Stimulated activated CD4-positive, alpha-beta T cell treated with anti-CD3 and anti-CD28 coated beads, Interleukin-12 subunit alpha, Interleukin-12 subunit beta, amount 100 ng/mL, for 48 hours (primary cell): ENCODE measurements at places on chromosomes 1 and 21.

DNA sequence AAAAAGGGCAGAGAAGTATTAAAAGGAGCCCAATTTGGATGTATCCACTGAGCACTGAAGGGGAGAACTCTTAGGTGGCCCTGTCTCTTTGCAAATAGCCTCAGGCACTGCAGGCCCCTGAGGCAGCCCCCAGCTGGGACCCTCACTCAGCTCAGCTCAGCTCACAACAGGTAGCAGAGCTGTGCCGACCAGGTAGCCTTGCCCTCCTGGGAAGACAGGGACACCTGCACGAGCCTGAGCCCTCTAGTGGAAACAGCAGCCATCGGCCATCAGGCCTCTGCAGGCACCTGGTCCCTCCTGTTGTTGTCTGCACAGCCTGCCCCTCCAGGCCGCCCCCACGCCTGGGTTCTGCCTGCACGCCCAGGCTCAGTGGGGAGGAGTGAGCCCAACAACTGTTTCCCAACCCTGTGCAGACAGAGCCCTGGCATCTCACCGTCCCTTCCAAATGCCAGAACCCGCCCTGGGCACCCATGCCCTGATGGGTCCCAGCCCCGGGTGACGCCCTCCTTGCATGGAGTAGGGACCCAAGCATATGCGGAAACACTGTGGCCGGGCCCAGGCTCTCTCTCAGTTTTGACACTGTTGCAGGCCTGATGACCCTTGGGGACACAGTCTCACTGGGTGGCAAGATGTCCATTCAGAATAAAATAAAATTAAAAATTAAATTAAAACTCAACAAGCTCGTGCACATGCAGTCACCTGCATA, 60.0 kb upstream of the AJAP1 start:
- no peak for DNase-seq

- DNase-seq = no peak
Observed at GRCh38 chr21:38718481-38718880, 87.2 kb upstream of the ETS2 start.

- no peak for DNase-seq
Observed at GRCh38 chr1:208117826-208118225, 126.4 kb downstream of the PLXNA2 start.

DNA sequence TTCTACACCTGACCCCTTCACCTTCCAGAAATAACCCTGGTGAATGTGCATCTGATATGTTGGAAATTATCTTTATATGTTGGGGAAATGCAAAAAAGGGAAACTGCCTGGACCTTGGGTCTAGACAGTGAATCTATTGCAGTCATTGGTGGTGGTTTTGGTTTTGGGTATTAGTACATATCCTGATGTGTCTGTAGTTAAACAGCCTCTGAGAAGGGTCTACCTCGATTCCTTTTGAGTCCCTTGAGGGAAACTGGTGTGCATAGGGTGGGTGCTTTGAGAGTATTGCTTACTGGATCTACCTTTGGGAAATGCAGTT, 127.3 kb upstream of the KIAA0040 start:
- no peak for DNase-seq

- DNase-seq = no peak
Observed at GRCh38 chr1:31063631-31064030, 1.9 kb downstream of the PUM1 start.

DNA sequence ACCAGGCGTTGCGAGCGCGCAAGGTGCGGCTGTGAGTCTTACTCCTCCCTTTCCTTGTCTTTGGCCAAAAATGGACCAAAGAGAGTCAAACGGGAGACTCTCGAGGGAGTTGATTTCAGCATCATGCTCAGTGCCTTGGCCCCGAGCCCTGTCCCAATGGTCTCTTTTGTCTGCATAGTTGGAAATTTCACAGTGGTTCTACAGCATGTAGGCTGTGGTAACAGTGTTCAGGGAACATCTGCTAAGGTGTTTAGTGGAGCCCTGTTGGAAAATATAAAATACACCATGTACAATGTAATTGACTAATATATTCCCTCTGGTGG, 2.7 kb downstream of the CACNA1E start:
- DNase-seq = no peak

DNA sequence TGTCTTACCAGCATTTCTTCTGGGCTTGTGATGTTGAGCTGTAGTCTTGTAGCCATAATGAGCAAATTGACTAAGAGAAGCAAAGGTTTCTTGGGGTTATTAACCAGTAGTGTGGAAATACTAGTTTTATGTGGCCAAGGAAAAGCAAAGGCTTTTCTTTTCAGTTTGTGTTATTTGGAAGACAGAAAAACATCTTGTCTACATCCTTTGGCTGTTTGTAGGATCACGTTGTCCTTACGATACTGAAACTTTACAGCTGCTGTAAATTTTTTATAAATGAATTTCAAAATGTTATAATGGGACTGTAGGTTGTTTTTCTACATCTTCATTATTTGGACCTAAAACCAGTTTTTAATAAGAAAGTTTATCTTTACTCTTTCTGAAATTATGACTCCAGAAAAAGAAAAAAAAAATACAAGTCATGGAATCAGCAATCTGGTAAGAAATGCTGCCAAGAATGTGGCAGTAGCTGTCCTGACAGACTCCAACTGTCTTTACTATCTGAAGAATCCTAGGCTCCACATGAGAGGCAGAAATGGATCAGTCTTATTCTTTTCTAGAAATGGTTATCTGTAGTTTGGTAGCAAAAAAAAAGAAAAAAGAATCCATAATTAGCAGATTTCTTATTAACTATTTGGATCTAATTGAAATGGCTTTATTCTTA, 41.6 kb upstream of the QSOX1 start:
- no peak for DNase-seq

DNA sequence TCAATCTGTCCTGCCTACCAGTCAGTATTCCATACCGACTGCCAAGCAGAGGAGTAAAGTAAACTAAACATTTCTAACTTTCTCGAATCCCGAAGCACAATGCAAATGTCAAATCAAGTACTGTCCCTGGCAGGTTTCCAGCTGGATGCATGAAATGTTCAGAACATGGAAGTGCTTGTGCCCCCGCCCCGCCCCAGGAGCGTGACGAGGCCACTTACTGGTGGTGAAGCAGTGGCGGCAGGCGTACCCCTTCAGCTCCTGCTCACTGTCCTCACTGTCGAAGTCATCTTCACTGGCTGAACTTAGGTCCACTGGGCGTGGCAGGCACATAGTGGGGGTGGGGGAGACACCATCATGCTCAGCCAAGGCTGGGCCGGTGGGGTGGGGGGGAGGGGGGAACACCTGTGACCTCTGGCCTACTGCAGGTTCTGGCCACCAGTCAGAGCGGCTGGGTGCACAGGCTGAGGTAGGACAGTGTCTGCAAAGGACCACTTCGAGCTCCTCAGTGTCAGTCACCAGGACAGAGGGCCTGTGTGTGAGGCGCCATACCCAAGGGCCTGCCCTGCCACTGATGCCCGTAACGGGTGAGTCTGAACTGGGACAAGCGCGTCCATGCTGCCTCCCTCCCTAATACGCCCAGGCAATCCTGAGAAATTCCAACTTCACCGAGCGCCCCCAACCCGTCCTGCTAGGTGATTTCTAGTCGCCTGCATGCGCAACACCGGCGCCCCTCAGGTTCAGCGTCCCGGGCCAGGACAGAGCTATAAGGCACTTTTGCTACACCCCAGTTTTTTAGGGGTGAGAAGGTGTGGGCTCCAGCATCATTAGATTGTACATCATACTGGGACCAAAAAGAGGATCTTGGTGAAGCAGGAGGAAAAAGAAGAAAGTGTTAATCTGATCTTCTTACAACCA, 46.9 kb downstream of the SLC45A1 start:
- DNase-seq = no peak

DNA sequence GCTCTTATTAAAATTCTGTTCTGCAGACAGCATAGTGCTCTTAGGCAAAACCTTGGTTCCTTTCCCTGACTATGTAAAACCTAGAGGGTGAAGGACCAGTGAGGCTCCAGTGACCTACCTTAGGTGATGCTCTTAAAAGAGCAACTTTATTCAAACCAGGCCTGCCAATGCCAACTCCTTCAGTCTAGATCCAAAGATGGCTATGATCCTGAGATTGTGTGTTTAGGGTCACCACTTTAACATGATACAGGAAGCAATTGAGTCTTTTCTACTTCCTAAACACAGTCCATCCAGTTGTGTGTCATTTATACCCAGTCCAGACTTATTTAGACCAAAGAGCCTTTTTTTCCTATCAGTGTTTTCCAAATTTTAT, 10.8 kb downstream of the MCL1 start:
- DNase-seq = no peak

- no peak for DNase-seq
Observed at GRCh38 chr1:26921126-26921539, 410 bp upstream of the NUDC start.

- DNase-seq = no peak
Observed at GRCh38 chr1:29975036-29975694, 738.8 kb downstream of the PTPRU start.

- DNase-seq = no peak
Observed at GRCh38 chr1:54975356-54976108, 4.9 kb upstream of the TMEM61 start.

GRCh38 chr1:187903223-187903622, 1074.5 kb downstream of the PLA2G4A start:
- DNase-seq = no peak

DNA sequence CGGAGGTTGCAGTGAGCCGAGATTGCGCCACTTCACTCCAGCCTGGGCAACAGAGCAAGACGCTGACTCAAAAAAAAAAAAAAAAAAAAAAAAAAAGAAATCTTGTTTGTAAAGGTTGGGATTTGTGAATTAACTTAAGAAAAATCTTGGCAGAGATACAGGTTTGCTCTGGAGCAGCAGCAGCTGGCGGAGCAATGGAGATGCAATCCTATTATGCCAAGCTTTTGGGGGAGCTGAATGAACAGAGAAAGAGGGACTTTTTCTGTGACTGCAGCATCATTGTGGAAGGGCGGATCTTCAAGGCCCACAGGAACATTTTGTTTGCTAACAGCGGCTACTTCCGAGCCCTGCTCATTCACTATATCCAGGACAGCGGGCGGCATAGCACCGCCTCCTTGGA, 5.6 kb downstream of the ZBTB8B start:
- no peak for DNase-seq

DNA sequence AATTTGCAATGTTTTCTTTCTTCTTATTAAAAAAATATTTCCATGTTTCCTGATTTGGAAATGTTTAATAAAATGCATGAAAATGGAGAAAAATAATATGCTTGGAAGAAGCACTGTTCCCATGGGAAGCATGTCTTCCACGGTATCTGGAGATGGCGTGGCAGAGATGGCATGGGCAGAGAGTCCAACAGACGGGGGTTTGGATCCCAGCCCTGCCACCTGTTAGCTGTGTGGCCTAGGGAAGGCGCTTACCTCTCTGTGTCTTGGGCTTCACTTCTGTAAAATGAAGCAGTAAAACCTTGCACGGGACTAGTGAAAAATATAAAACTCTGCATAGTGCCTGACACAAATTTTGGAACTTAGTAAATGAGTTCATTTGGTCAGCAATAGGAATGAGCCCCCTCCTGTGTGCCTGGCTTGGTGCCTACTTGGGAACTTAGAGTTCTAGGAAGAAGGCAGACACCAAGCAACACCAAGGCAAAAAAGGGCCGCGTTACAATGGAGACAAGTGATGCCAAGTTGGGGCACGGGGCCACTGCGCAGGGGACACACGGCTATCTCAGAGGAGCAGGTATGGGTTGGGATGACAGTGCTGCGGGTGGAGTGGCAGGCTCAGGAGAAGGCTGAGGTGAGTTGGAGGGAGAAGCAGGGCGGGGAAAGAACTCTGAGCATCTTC, 124.2 kb downstream of the KCNN3 start:
- DNase-seq = no peak

GRCh38 chr1:8017495-8018197, 8.5 kb downstream of the ERRFI1 start:
- DNase-seq = no peak

DNA sequence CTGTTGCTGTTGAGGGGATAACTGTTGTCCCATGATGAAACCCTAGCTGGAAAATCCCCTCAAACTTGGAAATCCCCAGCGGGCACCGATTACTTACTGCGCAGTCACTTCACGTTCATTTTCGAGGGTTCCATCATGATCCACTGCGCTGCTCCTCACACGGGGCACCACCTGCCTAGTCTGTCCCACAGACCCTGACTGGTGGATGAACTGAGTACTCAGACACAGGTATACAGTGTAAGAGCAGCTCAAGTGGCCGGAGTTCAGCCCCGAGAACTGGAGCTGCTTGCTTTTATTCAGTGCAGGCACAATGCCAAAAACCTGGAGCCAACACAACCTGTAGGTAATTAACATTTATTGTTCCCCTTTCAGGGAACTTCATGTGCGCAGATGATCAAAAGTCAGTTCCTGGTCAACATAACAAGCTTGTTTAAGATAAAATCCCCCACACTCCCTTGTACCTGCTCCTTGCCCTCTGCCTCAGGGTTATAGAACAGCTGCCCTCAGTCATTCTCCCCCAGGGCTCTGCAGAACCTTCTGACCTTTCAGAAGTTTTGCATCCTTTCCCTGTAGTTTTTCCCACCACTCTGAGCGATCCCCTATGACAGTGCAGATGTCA, 46.5 kb upstream of the PRELP start:
- no peak for DNase-seq

GRCh38 chr1:119462964-119463363, 44.0 kb upstream of the HSD3B1 start:
- no peak for DNase-seq

- no peak for DNase-seq
Observed at GRCh38 chr21:38399103-38399502, 99.2 kb downstream of the ERG start.

DNA sequence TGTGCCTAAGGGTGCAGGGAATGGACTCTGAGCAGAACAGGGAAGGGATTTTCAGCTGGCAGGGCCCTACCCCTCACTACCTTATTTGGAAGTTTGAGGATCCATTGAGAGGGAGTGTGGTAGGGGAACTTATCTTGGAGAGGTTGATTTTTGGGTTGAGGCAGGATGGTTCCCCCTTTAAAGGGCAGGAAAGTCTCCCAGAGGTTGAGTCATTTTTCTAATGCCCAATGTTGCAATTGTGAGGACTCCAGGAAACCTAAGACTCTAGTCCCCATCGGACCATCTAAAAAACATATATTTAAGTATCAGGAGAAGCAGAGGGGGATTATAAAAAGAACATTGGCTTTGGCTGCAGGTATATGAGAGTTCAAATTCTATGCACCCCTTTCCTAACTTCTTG, 47.3 kb downstream of the SAMD13 start:
- DNase-seq = no peak

GRCh38 chr1:232111611-232112010, 485.0 kb downstream of the DISC1 start:
- no peak for DNase-seq
